ENCODE measurements at places on chromosomes 3 and 15.

GRCh38 chr3:72496051-72496670, 352.1 kb downstream of the SHQ1 start:
- no peak for DNase-seq

GRCh38 chr3:164018500-164018899, 1059.8 kb downstream of the SI start:
- no peak for DNase-seq

GRCh38 chr3:39108200-39108710, 775 bp downstream of the TTC21A start:
- DNase-seq: peak; percentile 49

- no peak for DNase-seq
These were observed 64.5 kb downstream of the CDAN1 start for GRCh38 chr15:42672444-42672843.

DNA sequence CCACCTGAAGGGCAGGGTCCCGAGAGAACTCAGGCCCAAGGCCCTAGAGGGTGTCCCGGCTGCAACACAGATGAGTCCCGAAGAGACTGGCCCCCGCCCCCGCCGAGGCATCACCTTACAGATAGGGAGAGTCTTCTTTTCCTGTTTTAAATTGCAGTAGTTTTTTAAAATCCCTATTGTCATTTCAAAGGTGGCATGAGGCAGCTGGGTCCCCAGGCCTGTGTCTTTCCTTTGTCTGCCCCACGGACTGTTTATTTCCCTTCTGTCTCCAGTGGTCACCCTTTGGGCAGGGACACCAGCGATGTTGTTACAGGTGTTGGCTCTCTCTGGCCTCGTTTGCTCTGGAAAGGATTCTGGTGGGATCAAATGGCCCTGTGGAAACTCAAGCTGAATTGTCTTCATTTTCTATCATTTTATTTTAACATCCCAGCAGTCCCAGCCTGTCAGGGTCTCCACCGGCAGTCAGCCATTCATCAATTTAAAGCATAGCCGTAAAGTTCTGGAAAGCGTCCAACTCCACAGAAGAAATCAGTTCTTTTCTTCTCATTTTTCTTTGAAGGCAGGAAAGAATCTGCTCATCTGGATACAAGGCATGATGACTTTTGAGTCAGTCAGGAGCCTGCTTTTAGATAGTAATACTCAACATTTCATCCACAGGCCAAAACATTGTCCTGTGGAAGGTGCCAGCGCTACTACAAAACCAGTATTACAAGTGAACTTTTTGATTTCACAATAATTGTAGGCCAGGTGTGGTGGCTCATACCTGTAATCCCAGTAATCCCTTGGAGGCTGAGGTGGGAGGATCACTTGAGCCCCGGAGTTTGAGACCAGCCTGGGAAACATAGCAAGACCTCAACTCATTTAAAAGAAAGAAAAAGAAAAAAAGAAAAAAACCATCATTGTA, 96.2 kb downstream of the HES1 start:
- no peak for DNase-seq

GRCh38 chr15:69784798-69785566, 312.7 kb downstream of the TLE3 start:
- no peak for DNase-seq

GRCh38 chr3:63069806-63070475, 194.7 kb upstream of the CADPS start:
- DNase-seq: no peak

GRCh38 chr3:133987948-133988484, 41.7 kb downstream of the SLCO2A1 start:
- DNase-seq: no peak

Data from activated T-helper 1 cell treated with anti-CD3 and anti-CD28 coated beads, Interleukin-12 subunit alpha, Interleukin-12 subunit beta, Interleukin-2, Interleukin-4 antibody, amounts not matched to agents 30 ng/mL and 10 ng/mL and 1 ng/mL, durations not matched to agents 14 hours and 24 hours and 36 hours (primary cell).